SK-N-SH (cell line): ENCODE measurements at places on chromosomes 3 and 15.
A peak's percentile ranks its signal among the peaks of the same experiment; 100 is the strongest.

GRCh38 chr3:25707268-25707926 is 42.7 kb upstream of the TOP2B start:
- H3K4me3 ChIP-seq = no peak overlapping the region
- no peaks in the 10 kb centered on the region for H3K4me1 ChIP-seq
- no peak overlapping the region for H3K27ac ChIP-seq
- no peaks in the 10 kb centered on the region; the same call in 1 of the 2 replicates for H3K27me3 ChIP-seq

GRCh38 chr3:196163666-196164493 is 47.3 kb downstream of the ZDHHC19 start:
- DNase-seq = peak; percentile 58
- H3K4me1 ChIP-seq = no peaks in the 10 kb centered on the region
- no peak overlapping the region for H3K4me3 ChIP-seq
- no peaks in the 10 kb centered on the region for H3K27me3 ChIP-seq
- no peaks in the 10 kb centered on the region for H3K36me3 ChIP-seq

- H3K36me3 ChIP-seq = no peaks in the 10 kb centered on the region
- peak; percentile 66 for DNase-seq
- no peaks in the 10 kb centered on the region; the same call in 1 of the 2 replicates for H3K27me3 ChIP-seq
- no peak overlapping the region; the same call in 1 of the 2 replicates for H3K4me3 ChIP-seq
Observed at GRCh38 chr15:65980824-65981456, 111.6 kb downstream of the RAB11A start.

GRCh38 chr15:94021621-94022320 is 209.6 kb upstream of the MCTP2 start:
- DNase-seq = peak; percentile 15
- H3K27ac ChIP-seq = peak overlapping the region; percentile 1; the same call in 1 of the 2 replicates
- H3K4me3 ChIP-seq = no peak overlapping the region
- H3K4me1 ChIP-seq = peaks cover 12% of the 10 kb centered on the region; the same call in 1 of the 2 replicates
- no peaks in the 10 kb centered on the region for H3K36me3 ChIP-seq

GRCh38 chr3:72615776-72616175 is 232.5 kb downstream of the SHQ1 start:
- no peak overlapping the region for H3K27ac ChIP-seq
- no peaks in the 10 kb centered on the region for H3K27me3 ChIP-seq
- no peak overlapping the region for H3K4me3 ChIP-seq
- H3K4me1 ChIP-seq = no peaks in the 10 kb centered on the region; the same call in 1 of the 2 replicates
- no peak for DNase-seq
- no peaks in the 10 kb centered on the region for H3K36me3 ChIP-seq

GRCh38 chr15:64950888-64951287 is 38.8 kb downstream of the SPG21 start:
- H3K4me1 ChIP-seq = no peaks in the 10 kb centered on the region
- no peak overlapping the region; the same call in 1 of the 2 replicates for H3K27ac ChIP-seq
- H3K27me3 ChIP-seq = no peaks in the 10 kb centered on the region
- no peak overlapping the region for H3K4me3 ChIP-seq
- H3K36me3 ChIP-seq = peaks cover 11% of the 10 kb centered on the region

DNA sequence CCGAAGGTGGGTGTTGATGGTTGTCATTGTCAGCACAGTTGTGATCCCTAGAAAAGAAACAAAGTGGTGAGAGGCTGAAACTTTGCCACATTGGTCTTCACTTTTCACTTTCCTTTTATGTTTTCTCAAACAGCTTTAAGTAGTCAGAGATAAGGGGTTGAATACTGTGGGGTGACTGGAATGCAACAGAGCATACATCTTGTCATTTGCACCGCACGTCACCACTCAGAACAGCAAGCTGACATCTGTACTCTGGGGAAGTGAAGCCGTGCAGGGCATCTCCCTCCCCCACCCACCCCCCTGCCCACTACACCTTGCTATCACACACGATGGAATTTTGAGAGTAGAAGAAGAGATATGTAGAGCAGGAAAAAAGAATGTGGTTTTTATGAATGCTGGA is 211.7 kb downstream of the GABRB3 start:
- no peak overlapping the region for H3K4me3 ChIP-seq
- no peak for DNase-seq

DNA sequence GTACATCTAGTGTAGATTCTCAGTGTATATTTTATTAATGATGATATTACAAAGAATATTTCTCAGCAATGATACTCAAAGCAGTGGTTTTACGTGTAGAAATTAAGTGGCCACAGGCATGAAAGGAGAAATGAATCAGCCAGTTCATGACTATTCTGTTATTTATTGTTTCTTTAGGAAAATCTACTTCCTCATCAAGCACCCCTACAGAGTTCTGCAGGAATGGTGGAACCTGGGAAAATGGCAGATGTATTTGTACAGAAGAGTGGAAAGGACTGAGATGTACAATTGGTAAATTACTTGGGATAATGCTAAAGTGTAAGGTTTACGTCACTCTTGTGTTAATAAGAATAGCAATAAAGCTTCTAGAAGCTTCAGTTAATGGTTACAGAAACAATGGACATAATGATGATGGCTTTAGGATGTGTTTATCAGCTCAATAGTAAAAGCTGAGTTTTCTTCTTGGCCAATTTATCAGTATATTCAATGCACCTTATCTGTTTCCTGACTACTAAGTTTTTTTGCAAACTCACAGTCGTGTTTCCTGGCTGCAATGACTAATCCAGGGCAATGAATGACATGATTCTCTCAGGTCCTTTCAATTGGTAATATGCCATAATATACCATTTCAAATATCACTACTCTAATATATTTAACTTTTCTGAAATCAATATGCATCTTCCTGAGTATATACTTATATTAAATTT is 20.2 kb downstream of the ADGRG7 start:
- no peak overlapping the region for H3K4me3 ChIP-seq
- no peaks in the 10 kb centered on the region for H3K27me3 ChIP-seq
- no peak overlapping the region for H3K27ac ChIP-seq
- no peaks in the 10 kb centered on the region for H3K36me3 ChIP-seq
- H3K4me1 ChIP-seq = no peaks in the 10 kb centered on the region

DNA sequence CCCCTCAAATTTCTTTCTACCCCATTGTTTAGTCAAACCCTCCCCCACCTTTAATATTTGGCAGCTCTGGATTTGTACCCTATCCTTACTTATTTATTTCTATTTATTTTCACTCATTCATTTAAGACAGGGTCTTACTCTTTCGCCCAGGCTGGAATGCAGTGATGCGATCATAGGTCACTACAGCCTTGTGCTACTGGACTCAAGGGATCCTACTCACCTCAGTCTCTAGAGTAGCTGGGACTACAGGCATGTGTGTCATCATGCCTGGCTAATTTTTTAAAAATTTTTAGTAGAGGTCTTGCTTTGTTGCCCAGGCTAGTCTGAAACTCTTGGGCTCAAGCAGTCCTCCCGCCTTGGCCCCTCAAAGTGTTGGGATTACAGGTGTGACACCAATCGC is 35.4 kb downstream of the ARIH1 start:
- H3K4me1 ChIP-seq = no peaks in the 10 kb centered on the region
- H3K36me3 ChIP-seq = no peaks in the 10 kb centered on the region
- DNase-seq = no peak
- H3K4me3 ChIP-seq = no peak overlapping the region
- no peaks in the 10 kb centered on the region for H3K27me3 ChIP-seq

- no peaks in the 10 kb centered on the region for H3K27me3 ChIP-seq
- DNase-seq = no peak
Observed at GRCh38 chr3:140636406-140637138, 41.3 kb upstream of the TRIM42 start.

- H3K27ac ChIP-seq = no peak overlapping the region
- H3K4me1 ChIP-seq = no peaks in the 10 kb centered on the region
- DNase-seq = no peak
- H3K36me3 ChIP-seq = no peaks in the 10 kb centered on the region
Observed at GRCh38 chr3:192171213-192171612, 556.1 kb downstream of the FGF12 start.

DNA sequence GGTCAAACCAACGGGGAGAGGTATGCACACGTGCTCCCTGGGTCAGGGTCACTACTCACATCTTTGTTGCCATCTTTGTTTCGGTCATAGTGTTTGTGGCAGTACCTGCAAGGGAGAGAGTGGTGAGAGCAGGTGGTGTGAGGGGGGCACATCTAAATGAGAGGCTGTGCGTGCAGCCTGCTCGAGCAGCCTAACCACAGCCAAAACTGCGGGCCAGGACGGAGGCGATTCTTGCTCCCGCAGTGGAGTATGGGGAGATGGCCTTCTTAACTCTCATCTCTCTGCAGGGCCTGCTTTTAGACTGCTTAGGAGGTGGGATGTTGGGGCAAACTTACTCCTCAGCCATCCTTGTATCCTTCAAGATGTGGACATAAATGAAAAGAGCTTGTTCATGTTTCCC is 6.9 kb upstream of the PLA2G4F start:
- peaks cover under 1% of the 10 kb centered on the region; the same call in 1 of the 2 replicates for H3K4me1 ChIP-seq
- H3K4me3 ChIP-seq = no peak overlapping the region
- DNase-seq = no peak

- no peaks in the 10 kb centered on the region for H3K27me3 ChIP-seq
- no peaks in the 10 kb centered on the region for H3K4me1 ChIP-seq
- no peak for DNase-seq
Observed at GRCh38 chr3:170307671-170308405, 49.7 kb upstream of the SKIL start.

- DNase-seq = no peak
- H3K4me1 ChIP-seq = no peaks in the 10 kb centered on the region
- no peaks in the 10 kb centered on the region for H3K36me3 ChIP-seq
- no peak overlapping the region for H3K27ac ChIP-seq
- H3K27me3 ChIP-seq = no peaks in the 10 kb centered on the region
Observed at GRCh38 chr15:93985176-93985575, 246.2 kb upstream of the MCTP2 start.

DNA sequence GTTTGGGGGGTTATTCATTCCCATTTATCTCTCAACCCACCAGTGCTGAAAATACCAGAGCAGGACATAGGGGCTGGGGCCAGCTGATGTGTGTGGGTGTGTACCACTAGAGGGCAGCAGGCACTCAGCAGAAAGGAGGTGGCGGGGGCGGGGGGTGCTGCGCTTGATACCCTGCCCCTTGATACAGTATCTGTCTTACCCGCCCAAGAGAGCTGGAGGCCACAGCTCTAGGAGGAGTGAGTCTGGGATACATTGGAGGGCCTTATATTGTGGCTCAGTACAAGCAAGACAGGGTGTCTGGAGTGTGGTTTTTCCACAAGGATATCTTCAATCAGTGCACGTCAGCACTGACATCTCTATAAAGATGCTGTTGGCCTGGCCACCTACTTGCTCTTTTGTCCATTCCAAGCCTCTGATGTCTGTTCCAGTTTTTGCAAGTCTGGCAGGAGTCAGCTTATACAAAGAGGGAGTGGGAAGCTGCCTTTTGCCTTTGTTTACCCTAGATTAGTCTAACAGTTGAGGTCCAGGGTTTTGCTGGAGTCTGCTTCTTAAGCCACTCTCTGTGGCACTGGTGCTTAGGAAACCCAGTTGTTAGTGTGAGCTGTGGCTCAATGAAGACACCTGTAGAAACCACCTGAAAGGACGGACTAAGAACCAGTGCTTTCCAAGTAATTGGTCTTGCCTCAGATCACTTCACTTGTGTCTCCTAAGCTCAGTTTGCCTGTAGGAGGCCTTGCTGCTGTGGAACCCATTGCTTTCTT is 1.5 kb upstream of the RBM15B start:
- H3K36me3 ChIP-seq = peaks cover 53% of the 10 kb centered on the region
- H3K4me3 ChIP-seq = no peak overlapping the region
- peaks cover 25% of the 10 kb centered on the region for H3K4me1 ChIP-seq
- peak; percentile 84 for DNase-seq

DNA sequence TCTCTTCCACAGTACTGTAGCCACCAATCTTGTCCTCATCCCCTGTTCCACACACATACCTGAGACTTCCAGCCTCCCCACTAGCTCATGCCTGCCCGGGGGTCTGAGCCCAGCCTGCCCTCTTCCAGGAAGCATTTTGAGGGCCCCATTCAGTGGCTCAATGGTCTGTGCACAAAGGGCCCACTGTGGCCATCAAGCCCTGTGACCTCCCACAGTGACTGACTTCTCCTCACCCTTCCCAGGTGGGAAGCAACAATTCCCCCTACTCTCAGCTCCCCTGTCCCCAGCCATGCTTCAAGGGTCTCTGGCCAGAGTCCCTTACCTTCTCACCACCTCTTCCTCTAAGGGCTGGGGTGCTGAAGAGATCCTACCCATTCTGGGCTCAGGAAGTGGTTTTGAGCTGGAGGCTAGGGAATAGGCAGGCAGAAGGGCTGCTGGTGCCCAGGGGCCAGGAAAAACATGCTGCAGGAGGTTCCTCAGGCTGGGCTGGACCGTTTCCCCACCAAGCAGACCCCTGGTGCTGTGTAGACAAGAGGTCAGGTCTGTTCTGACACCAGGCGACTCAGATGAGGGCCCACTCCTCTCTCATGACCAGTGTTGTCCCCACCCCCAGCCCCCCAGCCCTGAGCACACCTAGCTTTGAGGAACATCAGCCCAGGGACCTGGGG is 3.0 kb upstream of the KLF15 start:
- no peaks in the 10 kb centered on the region for H3K36me3 ChIP-seq
- no peak overlapping the region for H3K4me3 ChIP-seq
- no peak overlapping the region for H3K27ac ChIP-seq
- peaks cover 44% of the 10 kb centered on the region for H3K27me3 ChIP-seq
- peaks cover 19% of the 10 kb centered on the region; the same call in 1 of the 2 replicates for H3K4me1 ChIP-seq
- DNase-seq = no peak

DNA sequence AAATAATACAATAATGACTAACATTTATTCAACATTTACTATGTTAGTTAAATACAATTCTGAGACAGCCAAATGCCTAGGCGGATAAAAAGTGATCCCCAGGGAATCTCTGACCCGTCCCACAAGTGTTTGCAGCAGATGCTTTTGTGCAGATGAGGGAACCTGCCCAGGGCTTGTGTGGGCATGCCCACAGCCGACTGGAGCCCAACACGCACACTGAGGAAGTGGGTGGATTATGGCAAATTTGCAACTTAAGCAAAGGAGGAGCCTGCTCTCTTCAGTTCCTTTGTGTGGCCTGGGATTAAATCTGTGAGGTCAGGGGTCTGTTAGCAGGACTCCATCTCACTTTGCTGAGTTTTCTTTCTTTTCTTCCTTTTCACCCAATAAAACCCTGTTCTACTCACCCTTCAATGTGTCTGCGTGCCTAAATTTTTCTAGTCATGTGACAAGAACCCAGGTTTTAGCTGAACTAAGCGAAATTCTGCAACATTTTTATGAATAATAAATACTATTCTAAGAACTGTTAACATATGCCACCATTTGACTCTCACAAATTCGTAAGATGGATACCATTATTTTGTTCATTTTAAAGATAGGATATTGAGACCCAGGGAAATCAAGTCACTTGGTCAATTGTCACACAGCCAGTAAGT is 13.9 kb upstream of the RTP1 start:
- DNase-seq = no peak
- H3K27me3 ChIP-seq = no peaks in the 10 kb centered on the region
- peaks cover 13% of the 10 kb centered on the region; the same call in 1 of the 2 replicates for H3K4me1 ChIP-seq
- no peaks in the 10 kb centered on the region for H3K36me3 ChIP-seq
- no peak overlapping the region for H3K27ac ChIP-seq

- no peaks in the 10 kb centered on the region for H3K4me1 ChIP-seq
- H3K4me3 ChIP-seq = no peak overlapping the region
- H3K27ac ChIP-seq = no peak overlapping the region
Observed at GRCh38 chr3:71629289-71629688, 45.8 kb upstream of the FOXP1 start.

- no peaks in the 10 kb centered on the region for H3K4me1 ChIP-seq
- DNase-seq = peak; percentile 4
- H3K36me3 ChIP-seq = no peaks in the 10 kb centered on the region
- H3K27ac ChIP-seq = no peak overlapping the region
- H3K4me3 ChIP-seq = no peak overlapping the region
Observed at GRCh38 chr15:99965376-99965775, 232.1 kb upstream of the LYSMD4 start.

GRCh38 chr3:52982839-52983238 is 63.0 kb downstream of the SFMBT1 start:
- H3K27ac ChIP-seq = no peak overlapping the region
- no peaks in the 10 kb centered on the region for H3K4me1 ChIP-seq
- DNase-seq = no peak
- no peaks in the 10 kb centered on the region for H3K36me3 ChIP-seq
- H3K27me3 ChIP-seq = no peaks in the 10 kb centered on the region
- H3K4me3 ChIP-seq = no peak overlapping the region
